SIG-M5 (cell line): ENCODE measurements at places on chromosomes 1 and 21.

DNA sequence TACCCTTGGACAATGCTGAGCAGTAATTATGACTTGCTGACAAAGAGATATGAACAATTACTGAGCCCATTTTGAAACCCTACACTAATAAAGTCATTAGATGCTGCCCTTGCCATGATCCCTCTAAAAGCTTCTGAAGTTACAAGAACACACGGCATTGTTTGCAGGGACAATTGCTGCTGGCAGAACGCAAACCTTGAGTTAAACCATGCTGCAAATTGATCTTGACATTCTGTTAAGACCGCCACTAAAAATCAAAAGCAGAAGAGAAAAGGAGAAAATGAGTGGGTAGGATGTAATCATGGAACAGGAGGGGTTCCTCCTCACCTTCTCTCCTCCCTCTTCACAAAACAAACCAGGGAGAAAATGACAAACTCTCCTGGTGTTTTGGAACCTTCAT lies 136.2 kb upstream of the DMRTA2 start:
- no peak for DNase-seq

GRCh38 chr1:61362351-61362750 lies 280.0 kb downstream of the NFIA start:
- DNase-seq = no peak

DNA sequence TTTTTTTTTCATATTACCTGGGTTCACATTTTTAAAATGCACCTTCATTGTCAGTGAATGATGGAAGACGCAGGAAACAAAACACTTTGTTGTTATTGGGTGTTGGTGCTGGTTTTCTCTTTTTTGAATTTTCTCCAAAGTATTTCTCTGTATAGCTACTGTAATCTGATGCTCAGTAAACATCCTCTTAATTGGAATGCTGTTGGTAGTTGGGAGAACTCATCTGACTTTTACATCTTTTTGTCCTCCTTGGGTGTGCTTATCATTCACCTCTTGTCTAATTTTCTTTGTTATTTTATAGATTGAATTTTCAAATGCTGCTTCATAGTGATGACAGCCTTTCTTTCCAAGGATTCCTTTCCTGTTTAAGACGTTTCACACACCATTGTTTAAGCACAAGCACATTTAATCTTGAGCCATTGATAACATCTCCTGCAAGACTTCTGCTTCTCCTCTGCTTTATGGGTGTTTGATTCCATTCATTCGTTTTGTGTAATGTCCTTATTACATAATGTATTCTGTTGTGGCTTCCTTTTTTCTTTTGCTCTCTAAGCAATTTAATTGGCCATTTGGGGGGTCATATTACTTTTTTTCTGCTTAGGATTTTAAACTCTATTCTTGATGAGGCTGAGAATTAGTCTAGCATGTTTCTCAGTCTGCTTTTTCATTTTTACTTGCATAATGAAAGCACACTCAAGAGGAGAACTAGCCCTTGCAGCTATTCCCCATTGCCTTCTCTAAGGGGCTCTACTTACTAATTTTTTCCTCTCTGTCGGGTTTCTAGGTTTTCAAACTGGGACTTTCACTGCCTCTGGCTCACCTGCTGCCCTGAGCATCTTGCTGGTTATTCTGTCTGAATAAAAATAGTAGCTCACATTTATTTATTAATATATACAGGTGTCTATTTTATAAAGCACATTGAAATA lies 42.0 kb upstream of the CD34 start:
- DNase-seq = no peak

DNA sequence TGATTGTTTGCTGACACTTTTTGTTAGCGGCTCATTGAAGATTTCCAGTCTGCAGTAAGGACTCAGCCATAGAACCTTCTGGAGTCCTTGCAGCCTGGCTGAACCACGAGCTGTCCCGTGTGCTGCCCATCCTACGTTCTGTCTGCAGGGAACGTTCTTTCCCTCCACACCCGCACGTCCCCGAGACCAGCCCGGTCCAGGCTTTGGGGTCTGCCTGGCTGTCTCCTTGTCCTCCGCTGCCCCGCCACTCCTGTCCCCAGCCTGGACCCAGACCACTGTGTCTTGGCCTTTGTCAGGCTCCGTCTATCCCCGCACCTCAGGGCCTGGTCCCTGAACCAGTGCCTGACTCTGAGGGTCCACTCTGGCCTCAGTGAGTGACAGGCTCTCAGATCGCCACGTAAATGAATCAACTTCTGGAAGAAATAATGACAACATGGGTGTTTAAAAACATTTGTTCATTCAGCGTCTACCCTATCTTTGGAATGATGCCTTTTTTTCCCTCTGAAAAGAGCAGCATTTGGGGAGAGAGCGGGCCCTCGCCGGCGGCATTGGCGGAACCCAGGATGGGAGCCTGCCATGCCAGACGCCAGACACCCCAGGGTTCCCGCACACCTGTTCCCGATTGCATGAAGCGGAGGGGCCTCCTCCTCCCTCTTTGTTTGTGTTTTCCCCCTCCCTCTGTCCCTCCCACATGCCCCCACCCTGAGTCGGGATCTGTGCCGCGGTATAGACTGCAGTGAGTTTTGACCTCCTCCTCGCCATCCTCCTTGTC lies 43.9 kb upstream of the C1orf174 start:
- DNase-seq = no peak

GRCh38 chr1:56816264-56816663 lies 2.9 kb downstream of the FYB2 start:
- DNase-seq = no peak

GRCh38 chr1:2214541-2215241 lies 13.4 kb upstream of the SKI start:
- no peak for DNase-seq

GRCh38 chr1:91712393-91712792 lies 173.6 kb downstream of the TGFBR3 start:
- DNase-seq = no peak

- no peak for DNase-seq
Measured at GRCh38 chr1:246537887-246538286, 28.2 kb downstream of the TFB2M start.

GRCh38 chr1:92769856-92770255 lies 15.1 kb downstream of the EVI5 start:
- DNase-seq = no peak

- no peak for DNase-seq
Measured at GRCh38 chr21:27077501-27077900, 110.6 kb upstream of the ADAMTS5 start.

DNA sequence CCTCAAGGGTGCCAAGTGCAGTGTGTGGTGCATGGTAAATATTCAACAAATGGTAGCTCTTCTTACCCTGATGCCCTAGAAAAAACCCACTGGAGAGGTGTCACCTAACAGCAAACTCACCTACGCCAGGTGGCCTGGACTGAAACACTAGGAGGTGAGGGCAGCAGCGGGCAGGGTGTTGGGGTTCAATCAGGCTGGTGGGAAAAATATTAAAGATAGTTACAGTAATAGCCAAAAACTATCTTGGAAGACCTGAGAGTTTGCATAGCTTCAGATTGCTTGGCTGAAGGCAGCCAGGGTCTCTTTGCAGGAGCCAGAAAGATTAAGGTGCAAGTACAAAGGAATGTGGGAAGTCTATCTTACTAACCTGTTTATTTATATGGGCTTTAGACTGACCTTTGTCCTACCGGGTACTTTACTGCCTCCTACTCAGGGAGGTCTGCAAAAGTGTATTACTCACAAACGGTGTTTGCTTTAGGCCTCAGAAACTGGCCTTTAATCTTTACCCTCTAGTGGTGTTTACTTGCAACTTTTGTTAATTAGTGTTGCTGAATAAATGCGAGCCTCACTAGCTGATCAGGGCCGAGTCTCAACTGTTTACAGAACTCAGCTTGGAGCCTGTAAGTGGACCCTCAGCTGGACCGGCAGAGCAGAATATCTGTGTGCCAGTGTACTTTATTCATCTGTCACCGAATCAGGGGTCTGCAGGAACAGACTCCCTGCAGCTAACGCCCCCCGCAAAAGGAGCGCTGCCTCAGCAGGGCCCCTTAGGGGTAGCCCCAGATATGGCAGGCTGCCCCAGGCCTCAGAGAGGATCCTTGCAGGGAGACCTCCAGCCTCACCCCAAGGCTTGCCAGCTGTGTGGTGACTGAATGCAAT lies 63.9 kb downstream of the SYF2 start:
- DNase-seq = no peak

DNA sequence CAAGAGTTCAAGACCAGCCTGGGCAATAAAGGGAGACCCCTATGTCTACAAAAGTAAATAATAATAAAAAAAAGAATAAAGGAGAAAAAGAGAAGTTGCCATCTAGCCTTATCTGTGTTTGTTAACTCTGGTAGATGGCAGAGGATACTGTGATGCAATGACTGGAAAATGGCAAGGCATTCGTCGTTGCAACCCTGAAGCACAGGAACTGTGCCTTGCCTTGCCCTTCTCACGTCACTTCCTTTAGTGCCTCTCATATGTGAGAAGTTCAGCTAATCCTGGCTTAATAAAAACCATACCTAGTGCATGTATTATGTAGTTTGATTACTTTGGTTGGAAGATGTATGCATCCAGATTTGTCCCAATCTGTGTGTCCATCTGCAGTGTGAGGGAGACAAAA lies 25.8 kb upstream of the PIGC start:
- DNase-seq = no peak

DNA sequence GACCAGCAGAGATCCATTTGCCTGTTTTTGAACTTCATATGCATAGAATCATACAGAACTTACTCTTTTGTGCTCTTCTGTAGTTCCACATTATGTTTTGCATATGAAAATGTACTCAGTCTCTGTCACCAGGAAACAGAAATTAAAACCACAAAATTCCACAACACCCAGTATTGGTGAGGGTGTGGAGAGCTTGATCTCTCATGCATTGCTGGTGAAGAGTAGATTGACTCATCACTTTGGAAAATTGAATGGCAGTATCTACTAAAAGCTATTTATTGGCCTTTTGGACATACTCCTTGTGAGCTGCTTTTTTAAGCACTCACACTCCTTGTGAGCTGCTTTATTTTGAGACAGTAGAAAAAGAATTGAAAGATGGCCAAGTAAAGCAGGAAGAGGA lies 43.3 kb downstream of the VTCN1 start:
- no peak for DNase-seq

DNA sequence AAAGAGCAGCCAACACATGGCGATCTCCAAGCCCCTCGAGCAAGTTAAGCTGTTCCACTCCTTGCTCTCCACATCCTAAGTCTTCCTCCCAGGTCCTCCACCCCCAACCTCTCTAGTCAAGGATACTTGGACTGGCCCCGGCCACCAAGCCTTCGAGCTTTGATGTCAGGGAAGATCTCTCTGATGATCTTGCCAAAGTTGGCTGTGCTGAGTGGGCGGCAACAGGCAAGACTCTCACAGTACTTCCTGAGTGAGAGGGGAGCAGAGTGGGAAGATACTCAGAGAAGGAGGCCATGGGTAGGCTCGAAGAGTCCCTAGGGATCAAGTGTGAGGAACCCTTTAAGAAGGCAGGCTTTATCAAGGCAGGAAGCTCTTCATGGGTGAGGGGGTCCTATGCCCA lies 2.8 kb downstream of the RFX5 start:
- no peak for DNase-seq

DNA sequence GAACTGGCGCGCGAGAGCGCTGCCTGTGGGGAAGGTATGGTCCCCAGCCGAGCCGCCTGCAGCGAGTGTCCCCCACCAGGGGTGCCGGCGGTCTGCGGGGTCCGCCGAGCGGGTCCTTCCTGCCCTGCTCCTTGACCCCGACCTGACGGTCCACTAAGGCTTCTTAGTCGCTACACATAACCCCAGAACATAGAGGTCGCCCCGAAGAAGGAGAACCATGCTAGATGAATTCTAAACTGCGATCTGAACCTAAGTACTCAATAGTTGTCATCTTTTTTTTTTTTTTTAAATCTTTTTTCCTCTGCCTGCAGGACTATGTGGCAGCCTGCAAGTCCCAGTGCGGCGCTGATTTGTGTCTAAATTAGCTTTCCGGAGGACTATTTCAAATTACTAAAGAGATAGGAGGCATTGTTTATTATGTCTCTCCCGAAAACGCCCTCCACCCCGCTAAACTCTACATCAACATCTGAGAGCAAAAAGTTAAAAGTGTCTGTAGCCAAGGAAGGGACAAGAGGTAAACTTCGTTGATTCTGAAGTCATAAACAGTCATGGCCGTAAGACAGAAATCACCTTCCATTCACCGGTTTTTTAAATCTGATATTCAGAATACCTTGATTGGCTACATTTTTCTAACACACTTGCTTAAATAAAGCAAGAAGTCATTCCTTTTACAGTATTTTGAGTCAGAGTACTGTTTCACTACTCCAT lies 476 bp downstream of the AXDND1 start:
- DNase-seq = no peak

DNA sequence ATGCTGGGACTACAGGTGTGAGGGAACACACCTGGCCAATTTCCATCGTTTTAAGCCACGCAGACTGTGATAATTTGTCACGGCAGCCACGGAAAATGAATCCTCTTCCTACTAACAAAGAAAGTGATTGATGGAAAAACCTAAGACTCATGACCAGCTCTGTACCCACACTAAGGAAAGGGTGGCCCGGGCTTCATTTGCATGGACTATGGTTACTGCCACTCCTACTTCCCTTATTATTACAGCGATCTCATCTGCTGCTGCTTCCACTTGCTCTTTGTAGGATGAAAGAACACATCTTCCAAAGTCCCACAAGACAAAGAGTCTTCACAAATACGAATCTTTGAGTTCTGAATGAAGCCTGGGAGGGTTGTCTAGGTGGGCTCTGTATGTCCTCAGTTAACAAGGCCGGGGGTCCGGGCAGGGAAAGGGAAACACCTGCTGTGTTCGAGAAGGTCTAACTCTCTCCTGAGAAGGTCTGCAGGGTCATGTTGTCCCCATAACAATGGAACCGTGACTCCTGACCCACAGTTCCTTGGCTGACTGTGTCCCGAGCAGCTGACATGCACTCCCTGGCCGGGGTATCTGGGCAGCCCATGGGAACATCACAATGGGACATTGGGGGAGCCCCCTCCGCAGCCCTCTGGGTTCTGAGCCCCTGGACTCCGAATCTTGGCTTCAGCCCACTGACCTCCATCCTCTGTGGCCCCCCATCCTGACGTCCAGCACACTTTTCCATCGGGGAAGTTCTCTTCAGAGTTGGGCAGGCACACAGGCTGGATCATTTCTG lies 13.3 kb upstream of the TFF1 start:
- no peak for DNase-seq

DNA sequence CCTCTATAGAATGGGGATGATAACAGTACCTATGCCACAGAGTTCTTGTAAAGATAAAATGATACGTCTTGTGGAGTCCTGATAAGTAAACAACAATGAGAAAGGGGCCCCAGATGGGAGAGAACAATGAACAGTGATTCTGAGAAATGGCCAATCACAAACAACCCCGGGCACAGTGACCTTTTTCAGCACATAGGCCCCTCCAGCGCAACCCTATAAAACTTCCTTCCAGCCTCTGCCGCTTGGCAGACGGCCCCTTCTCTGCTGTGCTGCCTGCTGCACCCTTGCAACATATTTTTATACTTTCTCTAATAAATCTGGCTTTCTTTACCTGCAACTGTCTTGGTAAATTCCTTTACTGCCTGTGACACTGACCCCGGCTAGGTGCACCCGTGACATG lies 8.9 kb downstream of the RCAN1 start:
- DNase-seq = no peak

- peak; percentile 18 for DNase-seq
Measured at GRCh38 chr1:109573785-109574184, 25.4 kb downstream of the GNAI3 start.

GRCh38 chr21:20306836-20307235 lies 691.4 kb upstream of the NCAM2 start:
- no peak for DNase-seq
